ENCODE measurements at places on chromosomes 13 and 19.
A peak's percentile ranks its signal among the peaks of the same experiment; 100 is the strongest.

- no peak for DNase-seq
These were observed 213.9 kb upstream of the SERP2 start for GRCh38 chr13:44159633-44160279.

DNA sequence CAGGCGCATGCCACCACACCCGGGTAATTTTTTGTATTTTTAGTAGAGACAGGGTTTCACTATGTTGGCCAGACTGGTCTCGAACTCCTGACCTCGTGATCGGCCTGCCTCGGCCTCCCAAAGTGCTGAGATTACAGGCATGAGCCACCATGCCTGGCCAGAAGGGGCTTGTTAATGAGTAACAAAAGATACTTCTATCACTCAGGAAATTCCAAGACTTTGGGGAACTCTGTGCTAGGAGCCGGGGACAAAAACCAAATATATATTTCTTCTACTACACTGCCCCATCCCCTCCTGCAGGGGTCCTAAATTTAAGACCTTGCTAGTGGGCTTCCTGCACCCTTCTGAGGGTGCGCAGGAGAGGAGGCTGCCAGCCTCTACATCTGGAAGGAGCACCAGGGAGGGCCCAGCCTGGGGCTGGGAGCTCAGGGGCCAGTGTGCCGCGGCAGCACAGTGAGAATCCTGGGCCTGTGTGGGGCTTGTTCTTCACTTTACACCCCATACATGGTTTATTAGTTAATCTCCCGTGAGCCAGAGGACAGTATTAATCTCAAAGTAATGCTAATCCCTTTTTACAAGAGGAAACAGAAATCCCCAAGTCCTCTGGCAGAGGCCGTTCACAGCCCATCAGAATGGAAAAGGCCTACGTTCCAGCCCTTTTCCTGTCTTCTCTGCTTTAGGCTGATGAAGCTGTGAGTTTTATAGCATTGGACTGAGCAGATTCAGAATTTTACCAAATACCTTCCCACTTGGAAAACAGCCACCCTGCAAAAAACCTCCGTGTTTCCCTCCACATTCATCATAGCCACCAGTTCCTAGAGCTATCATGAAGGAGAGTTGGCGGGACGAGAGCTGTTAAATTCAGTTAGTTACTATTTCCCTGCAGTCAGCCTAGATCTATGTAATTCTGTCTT lies 44.4 kb upstream of the NPAS1 start:
- DNase-seq = no peak

DNA sequence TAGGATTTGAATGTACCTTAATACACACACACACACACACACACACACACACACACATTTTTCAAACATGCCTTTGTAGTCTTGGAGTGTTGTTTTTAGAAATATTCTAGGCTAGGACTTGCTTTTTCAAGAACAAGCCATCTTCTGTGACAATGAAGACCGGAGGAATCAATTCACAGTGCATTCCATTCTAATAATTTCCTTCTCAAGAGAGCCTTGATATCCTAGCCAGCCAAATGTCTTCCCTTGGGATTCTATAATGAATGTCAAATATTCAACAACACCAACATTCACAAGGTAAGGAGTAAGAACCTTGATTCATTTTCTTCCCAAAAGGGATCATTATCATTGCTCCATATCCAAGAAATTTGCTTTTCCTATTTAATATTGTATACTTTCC lies 180.3 kb downstream of the SLITRK1 start:
- DNase-seq = no peak

DNA sequence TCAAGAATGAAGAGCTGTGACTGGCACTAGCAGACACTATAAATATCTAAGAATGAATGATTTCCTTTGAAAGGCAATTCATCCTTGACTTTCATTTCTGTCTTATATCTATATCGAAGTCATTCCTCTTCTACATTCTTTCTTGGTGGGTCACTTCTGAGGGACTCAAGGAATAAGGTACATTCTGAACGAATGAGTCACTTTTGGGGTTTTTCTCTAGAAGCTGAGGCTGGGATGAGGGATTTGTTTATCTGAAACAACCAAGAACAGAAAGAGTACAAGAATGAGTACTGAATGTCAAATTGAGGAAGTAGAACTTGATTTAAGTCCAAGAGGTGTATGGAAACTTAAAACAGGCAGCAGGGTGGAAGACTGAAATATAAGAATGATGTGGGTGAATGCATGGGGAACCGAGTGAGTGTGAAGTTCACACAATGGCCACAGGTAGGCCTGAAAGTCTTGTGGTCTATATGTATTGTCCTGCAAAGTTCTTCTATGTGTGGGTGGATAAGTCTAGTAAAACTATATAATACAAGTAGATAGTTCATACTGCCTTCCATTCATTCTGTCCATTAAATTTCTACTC lies 343.9 kb downstream of the OXGR1 start:
- peak; percentile 58 for DNase-seq
